ENCODE measurements at places on chromosomes 6 and 20.

DNA sequence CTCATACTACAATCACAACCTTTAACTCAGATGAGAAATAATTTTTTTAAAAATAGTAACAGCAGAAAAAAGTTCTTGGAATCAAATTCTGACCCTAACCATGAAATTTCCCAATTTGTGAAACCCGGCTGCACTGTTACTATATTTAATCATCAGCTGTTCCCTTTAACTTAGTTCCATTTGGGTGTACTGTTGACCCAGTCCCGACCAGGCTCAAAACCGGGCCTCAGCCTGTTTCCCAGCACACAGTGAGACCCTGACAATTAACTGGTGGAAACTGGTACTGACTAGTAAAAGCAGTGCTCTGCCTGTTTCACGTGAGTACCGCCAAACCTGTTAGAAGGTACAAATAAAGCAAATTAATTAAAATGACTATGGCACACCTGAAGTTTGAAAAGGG, 7.0 kb downstream of the CTCFL start:
- no peak for DNase-seq

- DNase-seq = no peak
Measured at GRCh38 chr20:4459081-4459480, 262.6 kb upstream of the PRND start.

DNA sequence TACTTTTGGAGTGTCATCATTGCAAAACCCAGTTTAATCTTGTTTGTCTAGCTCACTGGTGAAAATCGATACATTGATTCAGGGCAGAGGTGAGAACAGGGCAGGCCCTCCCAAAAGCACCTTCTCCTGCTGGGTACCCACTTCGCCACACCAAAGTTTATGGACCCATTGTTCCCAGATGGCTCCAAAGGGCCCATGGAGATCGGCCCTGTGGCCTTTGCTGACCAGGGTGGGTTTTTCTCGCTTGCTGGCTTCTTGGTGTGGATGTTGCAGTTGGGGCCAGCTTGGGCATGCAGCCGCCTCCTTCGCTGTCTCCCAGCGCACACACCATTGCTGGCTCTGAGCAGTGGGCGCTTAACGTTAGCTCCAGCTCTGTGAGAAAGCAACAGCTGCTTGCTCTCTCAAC, 178.1 kb upstream of the PDE10A start:
- no peak for DNase-seq

GRCh38 chr6:5282191-5282623, 20.9 kb downstream of the FARS2 start:
- no peak for DNase-seq

DNA sequence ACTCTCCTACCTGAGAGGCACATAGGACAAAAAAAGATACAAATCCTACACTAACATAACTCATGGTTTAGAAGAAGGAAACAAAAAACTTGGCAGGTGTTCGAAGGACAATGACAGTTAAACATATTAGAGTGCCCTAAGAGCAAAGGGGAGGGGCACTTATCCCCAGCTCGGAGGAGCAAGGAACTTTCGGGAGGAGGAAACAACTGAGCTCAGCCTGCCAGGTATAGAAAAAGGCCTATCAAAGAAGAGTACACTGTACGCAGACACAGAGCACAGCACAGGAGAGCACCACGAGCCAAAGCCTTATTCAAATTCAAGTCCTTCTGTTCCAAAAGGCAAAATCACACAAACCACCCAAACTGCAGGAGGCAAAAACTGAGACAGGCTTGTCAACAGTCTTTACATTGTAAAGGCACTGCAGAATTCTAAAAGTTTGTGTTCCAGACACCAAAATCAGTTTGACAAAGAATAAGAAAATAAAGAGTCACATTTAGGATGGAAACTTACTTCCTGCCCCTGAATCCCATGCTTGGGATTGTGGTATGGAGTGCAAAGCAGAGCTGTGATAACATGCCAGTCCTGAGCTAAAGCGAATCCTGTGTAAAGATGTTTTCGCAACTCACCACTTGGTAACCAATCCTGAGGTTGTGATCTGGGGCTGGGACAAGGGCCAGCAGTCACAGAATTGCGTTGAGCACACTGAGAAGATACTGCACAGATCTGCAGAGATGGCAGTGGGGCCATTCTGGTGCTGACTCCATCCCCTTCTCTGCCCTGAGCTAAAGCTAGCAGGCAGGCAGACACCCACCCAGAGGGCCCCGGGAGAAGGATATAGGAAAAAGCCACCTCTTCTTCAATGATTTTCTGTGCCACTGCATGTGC, 108.6 kb downstream of the CHD6 start:
- peak; percentile 23 for DNase-seq

DNA sequence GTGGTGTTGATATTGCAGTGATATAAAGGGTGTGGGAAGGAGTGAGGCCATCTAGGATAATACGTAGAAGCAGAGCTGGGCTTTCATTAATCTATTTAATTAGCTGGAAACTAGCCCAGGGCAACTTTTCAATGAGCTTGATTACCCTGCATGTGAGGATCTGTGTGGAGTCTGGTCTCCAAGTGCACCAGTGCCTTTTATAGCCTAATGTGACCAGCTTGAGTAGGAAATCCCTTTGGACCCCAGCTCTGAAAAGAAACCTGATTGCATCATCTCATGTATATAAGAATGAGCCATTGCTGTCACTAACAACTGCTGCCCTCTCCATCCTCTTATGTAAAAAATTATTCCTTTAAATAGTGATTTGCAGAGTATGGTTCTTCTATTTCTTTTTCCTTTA, 72.6 kb downstream of the CD109 start:
- DNase-seq = no peak

DNA sequence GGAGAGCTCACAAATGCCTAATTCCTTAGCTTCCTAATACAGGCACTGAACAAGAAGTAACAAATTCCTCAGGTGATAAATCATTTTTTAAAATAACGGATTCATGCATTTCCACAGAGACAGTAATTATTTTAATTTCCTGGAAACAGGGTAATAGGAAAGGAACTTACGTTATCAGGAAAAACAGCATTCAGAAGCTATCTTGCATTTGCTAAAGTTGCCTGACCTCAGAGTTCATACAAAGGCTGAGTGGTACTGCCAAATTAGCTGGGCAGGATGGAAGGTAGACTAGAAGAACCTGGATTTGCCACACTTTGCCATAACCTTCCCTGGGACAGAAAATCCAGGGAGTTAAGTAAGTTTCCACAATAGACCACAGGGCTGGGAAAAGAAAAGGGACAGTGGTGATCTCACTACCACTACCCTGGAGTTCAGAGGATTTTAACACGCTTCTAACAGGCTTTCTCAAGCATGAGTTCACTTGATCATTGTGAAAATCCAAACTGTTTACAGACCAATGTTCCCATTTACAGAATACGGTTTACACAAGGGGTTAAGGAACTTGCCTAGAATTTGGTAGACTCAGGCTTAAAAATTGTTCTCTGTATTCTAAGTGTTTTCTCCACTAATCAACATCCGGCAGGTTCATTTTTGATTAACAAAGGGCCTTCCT, 57.0 kb downstream of the KIF13A start:
- no peak for DNase-seq

DNA sequence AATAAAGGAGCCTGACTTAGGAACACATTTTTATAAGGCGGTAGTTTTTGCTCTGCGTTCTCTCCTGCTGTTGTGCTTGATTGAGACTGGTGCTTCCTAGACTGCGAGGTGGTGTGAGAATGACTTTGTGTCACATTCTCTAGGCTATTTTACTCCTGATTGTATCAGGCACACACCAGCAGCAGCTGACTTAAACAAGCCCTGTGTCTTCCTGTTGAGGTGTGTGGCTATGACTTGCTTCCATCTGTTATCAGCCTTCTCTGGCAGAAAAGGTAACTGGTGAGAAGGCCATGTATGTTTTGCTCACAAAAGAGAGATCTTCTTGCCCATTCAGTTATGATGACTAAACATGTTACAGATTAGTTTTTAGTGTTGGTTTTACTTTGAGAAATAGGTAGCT, 43.4 kb downstream of the CLVS2 start:
- DNase-seq = no peak

DNA sequence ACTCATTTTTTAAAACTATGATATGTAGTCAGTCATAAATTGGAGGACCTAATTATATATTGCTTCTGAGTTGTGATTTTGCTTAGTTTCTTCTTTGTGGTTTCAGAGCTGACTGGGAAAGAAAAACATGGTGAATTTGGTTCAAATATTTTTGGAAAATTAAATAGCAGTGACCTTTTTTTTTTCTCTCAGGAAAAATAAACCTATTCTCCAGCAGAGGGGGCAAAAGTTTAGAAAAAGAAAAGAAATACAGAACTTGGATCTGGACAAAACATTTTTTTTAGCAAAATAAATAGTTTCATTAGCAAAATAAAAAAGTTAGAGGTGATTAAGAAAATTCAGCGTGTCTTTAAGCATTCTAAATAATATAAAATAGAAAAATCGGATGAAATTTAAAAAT, 10.2 kb downstream of the COL10A1 start:
- DNase-seq = no peak

GRCh38 chr20:46002008-46002407, 6.7 kb upstream of the MMP9 start:
- no peak for DNase-seq

GRCh38 chr20:8012724-8013123, 6.8 kb downstream of the TMX4 start:
- no peak for DNase-seq

DNA sequence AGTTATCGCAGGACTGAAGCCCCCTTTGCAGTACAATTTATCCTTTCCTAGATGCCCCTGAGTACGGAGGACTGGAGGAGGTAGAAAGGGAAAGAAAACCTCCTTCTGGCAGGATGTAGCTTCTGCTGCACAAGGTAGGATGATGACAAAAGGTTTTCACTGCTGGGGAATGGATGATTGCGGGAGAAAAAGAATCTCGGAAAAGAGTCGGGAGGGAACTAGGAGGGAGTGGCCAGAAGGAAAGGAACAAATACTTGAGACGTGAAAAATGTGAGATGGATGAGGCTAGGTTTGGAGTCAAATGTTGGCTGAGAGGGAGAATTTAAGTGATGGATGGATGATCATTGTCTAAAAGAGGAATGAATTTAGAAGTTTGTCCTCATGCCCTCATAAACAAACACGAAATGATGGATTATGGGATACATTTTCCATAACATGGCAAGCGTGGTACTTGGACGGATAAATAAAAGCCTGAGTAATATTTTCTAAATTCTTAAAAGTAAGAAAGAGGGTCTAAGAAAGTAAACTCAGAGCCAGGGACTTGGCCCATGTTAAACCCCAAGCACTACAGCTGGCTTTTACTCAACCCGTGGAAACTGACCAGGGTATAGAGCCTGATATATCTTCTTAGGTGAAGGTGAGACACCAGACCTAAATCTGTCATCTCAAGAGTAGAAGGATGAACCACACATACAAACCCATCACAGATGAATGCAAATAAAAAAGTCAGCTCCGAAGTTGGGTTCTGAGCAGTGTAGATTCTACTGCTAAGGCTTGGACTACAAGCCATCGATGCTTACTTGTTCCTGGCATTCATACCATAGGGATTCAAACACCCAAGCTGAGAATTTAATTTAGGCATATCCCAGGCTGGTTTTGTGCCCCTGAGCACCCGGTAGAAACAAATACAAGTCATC, 72.4 kb downstream of the HFE start:
- DNase-seq = no peak

DNA sequence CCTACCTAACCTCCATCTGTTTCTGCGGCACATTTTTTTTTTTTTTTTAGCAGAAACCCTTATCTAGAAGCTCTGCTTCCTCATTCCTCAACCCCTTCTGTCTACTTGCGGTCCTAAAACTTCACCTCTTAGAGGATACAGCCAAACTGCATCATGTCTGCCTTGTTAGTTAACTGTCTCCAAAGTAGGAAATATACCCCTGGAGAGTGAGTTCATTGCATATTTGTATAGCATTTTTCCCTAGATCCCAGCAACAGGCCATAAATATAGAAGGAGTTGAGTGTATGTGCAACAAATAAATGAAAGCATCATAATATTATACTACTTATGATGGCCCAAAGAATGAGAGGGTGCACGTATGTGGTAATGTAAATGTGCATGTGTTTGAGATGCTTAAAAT, 1288.6 kb upstream of the GJE1 start:
- no peak for DNase-seq

- DNase-seq = no peak
Measured at GRCh38 chr6:127971945-127972391, 71.1 kb upstream of the THEMIS start.

GRCh38 chr6:105196076-105196475, 16.3 kb upstream of the POPDC3 start:
- no peak for DNase-seq

DNA sequence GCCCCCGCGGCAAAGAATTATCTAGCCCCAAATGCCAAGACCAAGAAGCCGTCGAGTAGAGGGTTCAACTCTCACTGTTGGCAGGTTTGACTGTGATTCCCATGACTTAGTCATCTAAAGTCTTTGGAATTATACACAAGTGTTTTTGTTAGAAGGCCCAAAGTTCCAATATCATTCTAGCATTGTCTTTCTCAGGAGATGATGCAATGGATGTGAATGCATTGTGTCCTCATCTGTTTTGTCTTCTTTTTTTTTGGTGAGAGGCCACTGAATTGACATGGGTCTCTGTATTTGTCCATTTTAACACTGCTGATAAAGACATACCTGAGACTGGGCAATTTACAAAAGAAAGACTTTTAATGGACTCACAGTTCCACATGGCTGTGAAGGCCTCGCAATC, 290.5 kb upstream of the ZFP64 start:
- DNase-seq = no peak

DNA sequence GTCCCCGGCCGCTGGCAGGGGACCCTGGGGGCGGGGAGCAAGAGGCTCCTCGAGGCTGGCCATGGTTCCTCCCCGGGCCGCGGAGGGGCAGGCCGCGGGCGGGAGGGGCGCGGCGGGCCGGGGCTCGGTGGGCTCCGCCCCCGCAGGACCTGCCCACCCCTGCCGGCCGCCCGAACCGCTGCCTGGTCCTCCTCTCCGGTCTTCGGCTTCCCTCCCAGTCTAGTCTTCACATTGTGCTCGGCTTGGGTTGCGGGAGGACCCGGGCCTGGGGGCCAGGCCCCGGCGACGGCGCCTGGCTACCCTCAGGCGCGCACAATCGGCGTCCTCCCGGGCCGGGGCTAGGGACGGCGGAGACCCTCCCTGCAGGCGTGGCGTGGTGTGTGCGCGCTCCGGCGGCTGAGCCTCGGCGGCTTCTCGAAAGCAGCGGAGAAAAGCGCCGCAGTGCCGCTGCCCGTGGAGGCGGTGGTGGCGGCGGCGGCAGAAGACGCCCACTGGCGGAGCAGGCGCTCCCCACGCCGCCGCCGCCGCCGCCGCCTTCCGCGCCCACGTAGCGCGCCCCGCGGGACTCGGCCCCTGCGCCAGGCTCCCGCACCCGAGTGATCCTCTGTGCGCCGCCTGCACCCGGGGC, at the start of gene PDE10A:
Gene PDE10A, minus strand, starts transcription at position 493 of the 628 bp plus-strand sequence. Its CDS starts 430 bp downstream, at position 63.
- no peak for DNase-seq

- no peak for DNase-seq
Measured at GRCh38 chr20:4247898-4248858, 232.8 kb upstream of the RNF24 start.

GRCh38 chr6:36147294-36147693, 17.0 kb downstream of the MAPK13 start:
- DNase-seq = no peak

DNA sequence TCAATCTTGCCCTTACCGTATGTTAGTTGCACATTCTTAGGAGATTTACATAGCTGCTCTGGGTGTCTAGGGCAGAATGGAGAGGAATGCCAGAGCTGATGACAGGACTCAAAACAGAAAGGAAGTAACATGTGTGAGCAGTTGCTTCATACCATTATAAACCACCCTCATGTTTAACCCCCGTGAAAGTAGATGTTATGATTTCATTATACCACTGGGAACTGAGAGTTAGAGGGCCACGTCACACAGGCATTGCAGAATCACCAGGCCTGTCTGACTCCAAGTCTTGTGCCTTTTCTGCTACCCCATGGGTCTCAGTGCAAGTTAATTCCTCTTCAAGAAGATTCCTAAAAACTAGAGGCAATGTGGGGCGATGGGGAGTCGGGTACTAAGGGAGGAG, 23.5 kb upstream of the SIM1 start:
- DNase-seq = no peak

Data from NCI-H446 (cell line).